Neural progenitor cell (in vitro differentiated cells): ENCODE measurements at places on chromosomes 11 and 22. TPM values are rescaled to one million over a fixed set of nuclear protein-coding genes. Genes with fewer than 3 reads are reported as not detected.

The PLAAT2 gene
- total RNA-seq, result not detected in 2 replicates

The MEN1 gene
- 11.4 and 34.9 TPM in 2 replicates for total RNA-seq

The SLC25A45 gene
- total RNA-seq, result 0.47 and 1.2 TPM in 2 replicates

GRCh38 chr22:46381142-46381541, 45.6 kb downstream of the TRMU start:
- no peak for DNase-seq

DNA sequence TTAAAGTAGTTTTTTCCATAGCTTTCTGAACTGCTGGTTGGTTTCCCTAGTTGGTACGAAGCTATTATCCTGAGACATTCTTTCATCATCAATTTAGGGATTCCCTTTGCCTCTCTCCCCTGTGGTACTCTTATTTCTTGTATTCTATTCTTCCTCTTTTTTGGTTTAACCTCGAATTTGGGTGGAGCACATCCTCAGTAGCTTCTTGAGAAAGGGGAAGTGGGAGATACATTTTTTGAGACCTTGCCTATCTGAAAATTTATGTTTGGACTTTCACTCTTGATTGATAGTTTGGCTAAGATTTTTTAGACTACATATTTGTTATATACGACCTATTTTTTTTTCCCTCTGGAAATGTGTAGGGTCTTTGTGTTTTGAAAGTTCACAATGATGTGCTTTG, 121.7 kb upstream of the ZBED5 start:
- DNase-seq, result no peak

DNA sequence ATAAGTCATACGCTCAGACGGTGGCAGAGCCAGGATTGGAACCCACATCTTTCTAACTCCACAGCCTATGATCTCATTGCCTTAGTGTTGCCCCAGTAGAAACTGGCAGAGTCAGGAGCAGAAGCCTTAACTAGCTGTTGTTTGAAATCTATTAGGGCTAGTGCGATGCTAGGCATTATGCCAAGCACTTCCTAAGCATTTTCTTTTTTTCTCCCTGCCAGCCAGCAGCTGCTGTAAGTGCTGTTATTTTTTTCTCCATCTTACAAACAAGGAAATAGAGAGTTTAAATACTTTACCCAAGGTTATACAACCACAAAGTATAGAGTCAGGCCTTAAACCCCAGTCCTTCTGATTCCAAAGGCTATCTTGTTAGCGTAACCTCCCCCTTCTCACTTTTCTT, 161.0 kb upstream of the SORL1-AS1 start:
- no peak for DNase-seq

- DNase-seq, result no peak
These were observed 7.3 kb downstream of the IFT27 start for GRCh38 chr22:36768616-36769015.

- DNase-seq, result no peak
These were observed 82.8 kb downstream of the SPATA19 start for GRCh38 chr11:133762538-133762937.

DNA sequence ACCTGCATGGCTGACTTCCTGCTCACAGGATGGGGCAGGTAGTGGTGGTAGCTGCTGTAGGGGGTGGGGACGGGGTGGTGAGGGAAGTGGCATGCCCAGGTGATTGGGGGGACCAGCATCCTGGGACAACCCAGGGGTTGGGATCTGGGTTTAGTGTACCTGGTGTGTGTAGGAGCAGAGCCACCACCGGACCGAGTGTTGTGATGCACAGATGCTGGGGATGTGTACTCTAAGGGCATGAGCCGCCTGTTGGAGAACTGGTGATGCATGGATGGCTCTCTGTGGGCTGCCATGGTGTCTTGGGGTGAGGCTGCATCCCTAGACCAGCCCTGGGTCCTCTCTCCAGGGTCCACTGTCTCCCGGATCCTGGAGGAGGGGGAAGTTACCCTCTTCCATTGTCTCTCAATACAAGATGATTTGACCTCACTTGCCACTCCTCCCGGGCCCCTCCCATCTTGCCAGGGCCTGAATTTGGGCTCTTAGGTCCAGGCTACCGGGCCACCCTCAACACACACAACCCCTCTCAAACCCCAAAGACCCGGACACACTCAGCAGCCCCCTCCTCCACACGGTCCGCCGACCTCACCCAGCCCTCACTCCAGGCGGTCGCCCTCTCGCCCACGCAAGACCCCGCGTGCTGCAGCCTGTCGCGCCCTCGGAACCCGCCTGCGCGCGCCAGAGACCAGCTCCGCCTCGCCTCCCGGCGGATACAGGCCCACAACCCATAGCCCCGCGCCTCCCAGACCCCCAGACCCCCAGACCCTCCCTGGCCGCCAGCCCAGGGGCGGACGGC, 619 bp downstream of the LRRC75B start:
- DNase-seq, result peak; percentile 42
